ENCODE measurements at places on chromosomes 6 and 20.

DNA sequence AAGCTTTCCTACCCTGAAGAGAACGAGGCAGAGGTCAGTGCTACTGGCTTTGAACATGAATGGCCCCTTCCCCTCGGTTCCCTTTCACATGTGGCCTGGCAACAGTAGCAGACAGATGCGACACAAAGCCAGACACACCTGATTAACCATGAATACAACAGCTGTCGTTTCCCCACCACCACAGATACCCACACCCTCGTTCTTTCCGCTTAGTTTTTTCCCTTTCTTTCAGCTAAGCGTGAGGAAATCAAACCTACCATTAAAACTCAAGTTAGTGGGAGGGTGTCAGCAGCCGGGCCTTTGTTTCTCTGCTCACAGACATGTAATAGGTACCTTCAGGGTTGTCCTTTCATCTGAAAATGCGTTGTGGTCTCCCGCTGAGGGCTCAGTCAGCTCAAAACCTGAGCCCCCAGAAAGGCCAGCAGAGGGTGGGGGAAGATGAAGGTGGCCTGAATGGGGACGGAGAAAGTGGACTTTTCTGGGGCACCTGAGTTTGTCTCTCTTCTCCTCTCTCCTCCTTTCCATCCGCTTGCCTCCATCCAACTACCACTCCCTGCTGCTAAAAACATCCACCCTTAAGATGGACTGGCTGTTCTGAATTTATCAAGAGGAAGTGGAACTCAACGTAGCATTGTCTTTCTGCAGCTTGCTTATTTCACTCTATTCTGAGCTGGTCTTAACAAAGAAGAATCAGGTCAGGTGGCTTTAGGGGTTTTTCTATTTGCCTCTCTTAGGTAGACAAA, 516.6 kb upstream of the JARID2 start:
- DNase-seq = no peak

DNA sequence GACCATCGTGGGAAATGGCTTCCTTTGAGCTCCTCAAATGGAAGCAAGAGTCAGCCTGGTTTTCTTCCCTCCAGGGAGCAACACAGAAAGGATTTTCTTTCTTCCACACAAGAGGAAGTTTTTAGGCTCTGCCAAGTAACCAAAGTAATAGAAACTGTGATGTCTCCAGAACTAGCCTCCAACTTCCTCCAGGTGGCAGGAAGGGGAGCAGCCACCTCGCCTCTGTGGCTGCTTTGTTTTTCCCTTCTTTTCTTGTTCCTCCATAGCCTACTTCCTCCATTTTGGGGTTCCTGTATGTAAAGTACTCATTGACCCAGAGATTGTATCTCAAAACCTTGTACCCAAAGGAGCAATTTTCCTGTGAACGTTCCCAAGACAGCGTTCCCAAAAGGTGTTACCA, 32.7 kb upstream of the CCR6 start:
- DNase-seq = no peak

- DNase-seq = no peak
Measured at GRCh38 chr6:31972709-31973350, 892 bp upstream of the DXO start.

DNA sequence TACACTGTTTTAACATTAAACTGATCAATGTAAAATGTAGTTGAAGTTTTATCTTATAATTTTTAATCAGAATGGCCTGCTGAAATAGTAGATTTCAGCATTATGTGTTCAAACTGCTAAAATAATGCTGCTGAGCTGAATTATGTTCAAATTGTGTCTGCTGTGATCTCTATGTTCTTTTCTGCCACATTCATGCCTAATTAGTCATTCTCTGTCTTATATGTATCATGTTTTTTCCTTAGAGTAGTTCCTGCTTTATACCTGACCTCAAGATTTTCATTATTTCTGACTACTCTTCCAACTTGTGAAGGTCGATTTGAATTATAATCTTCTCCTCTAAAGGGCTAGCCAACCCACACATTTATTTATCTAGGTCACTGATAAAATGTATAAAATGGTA, 476.7 kb upstream of the EPHA7 start:
- no peak for DNase-seq

- no peak for DNase-seq
Measured at GRCh38 chr6:128275030-128275429, 245.4 kb downstream of the PTPRK start.

- no peak for DNase-seq
Measured at GRCh38 chr6:157757430-157758403, 65.3 kb upstream of the SNX9 start.

DNA sequence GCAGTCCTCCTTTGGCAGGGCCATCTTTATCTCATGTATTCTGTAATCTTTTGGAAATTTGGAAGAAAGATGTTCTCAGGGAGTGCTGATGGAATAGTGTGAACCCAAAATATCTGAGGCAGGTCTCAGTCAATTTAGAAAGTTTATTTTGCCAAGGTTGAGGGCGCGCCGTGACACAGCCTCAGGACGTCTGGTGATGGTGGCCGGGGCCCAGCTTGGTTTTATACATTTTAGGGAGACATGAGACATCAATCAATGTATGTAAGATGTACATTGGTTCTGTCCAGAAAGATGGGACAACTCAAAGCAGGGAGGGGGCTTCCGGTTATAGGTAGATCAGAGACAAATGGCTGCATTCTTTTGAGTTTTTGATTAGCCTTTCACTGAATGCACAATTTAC, 89.8 kb downstream of the ERMARD start:
- DNase-seq = no peak

GRCh38 chr6:113809826-113810225, 47.3 kb upstream of the MARCKS start:
- DNase-seq = no peak

DNA sequence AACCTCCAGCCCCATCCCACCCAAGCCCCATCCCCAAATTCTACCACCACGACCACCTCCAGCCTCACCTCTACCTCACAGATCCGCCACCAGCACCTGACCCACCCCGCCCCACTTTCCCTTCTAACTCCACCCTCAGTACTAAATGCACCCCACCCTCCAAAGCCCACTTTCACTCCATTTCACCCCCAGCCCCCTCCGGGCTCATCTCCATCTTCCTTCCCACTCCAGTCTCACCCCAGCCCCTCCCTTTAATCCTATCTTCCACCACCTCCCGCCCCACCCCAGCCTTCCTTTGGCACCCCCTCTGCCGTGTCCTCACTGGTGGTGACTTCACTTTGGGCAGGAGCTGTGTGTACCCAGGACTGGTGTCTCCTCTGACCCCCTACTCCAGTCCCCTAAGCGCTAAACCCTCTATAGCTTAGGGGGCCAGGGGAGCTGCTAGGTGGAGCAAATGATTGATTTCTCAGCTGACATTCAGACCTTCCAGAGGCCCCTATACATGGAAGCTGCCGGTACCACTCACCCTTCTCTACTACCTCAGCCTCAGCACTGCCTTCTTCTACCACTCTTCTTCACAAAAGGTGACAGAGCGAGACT, 2.8 kb upstream of the NSFL1C start:
- DNase-seq = no peak

DNA sequence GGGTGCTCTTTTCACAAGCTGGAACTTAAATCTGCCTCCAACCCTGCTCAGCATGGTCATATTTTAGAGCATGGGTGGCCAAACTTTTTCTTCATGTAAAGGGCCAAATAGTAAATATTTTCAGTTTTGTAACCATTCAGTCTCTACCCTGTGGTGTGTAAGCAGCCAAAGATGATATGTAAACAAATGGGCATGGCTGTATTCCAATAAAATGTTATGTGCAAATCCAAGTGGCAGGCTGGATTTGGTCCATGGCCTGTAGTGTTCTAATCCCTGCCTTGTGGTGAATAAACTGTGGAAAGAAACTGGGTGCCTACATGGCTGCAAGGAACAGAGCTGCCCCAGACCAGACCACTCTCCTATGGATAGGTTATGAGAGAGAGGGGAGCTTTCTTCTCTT, 32.7 kb downstream of the OGFRL1 start:
- DNase-seq = no peak

DNA sequence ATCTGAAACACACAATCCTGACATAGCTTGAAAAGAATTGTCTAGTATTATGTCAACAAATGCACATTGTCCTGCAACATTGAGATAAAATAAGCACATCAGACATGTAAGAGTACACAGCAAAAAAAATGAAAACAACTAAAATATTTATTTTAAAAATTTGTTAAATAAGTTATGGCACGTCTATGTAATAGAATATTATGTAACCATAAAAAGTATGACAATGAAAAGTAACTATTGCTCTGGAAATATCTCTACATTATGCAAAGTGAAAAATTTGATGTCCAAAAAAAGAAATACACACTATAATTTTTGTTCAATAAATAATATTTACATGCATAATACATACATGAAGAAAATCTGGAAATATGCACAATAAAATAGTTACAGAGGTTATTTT, 9.3 kb upstream of the ID4 start:
- no peak for DNase-seq

DNA sequence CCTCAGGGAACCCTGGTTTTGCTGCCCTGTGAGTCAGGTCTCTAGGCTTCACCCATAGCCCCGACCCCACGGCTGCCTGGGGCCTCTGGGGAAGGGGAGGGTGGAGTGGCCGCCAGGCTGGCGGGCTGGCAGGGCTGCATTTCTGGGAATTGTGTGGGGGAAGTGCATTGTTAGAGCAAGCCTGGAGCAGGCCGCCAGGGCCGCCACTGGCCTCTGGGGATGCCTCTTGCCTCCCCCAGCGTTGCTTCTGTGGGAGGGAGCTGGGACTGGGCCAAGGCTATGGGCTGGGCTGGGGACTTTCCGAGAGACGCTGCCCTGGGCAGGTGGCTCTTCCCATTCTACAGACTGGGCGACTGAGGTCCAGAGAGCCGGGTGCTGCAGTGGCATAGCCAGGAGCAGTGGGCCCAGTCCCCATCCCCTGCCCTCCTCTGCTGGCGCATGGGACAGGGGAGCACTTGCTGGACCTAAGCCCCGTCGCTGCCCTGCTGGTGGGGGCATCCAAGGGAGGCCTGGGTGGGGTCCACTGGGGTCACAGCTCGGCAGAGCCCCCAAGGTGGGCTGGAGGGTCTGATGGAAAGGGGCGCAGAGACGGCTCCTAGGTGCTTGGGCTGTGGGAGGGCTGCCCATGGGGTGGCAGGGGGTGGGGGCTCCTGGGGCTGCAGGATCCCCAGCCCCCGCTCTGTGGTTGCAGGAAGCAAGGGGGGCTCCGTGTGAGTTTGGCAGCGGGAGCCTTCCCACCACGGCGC, 6.6 kb upstream of the SOX18 start:
- DNase-seq = no peak

DNA sequence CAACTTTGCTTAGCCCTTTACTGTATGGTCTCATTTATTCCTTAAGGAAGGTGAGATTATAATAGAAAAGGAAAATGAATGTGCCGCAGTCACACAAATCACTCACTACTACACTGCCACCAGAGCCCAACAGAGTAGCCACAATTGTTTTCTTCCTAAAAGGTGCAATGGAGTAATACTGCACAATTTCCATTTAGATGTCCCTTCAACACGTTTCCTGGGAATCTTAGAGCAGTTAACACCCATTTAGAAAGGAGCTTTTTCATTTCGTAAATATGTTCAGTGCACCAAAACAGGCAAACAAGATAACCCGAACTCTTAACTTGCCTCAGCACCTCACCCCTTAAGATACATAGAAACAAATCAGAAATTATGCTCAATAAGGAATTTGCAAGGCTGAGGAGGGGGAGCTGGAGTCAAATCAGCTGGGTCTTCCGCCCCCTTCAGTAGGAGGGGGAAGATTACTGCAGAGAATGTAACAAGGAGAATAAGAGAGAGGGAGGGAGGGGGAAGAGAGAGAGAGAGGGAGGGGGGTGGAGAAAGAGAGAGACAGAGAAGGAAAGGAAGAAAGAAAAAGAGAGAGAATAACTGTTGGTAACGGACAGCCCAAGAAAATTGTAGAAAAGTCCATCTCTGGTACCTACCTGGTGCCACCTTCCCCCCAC, 155.5 kb downstream of the BCAS1 start:
- DNase-seq = no peak

DNA sequence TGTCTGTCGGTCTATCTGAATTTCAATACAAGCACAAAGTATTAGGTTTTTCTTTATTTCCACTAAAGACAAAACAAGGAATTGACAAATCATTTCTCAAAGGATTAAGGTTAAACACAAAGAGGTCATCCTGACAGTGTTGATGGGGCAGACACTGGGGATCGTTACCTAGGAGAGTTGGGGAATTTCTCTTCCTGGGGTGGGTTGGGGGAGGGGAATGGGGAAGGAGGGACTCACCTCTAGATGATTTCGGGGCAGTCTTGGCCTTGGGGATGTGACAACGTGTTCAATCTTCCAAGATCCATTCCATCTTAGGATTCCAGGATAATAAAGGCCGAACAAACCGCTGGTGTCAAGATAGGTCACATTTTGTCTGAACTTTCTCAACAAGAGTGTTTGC, 35.4 kb upstream of the FOXA2 start:
- no peak for DNase-seq

DNA sequence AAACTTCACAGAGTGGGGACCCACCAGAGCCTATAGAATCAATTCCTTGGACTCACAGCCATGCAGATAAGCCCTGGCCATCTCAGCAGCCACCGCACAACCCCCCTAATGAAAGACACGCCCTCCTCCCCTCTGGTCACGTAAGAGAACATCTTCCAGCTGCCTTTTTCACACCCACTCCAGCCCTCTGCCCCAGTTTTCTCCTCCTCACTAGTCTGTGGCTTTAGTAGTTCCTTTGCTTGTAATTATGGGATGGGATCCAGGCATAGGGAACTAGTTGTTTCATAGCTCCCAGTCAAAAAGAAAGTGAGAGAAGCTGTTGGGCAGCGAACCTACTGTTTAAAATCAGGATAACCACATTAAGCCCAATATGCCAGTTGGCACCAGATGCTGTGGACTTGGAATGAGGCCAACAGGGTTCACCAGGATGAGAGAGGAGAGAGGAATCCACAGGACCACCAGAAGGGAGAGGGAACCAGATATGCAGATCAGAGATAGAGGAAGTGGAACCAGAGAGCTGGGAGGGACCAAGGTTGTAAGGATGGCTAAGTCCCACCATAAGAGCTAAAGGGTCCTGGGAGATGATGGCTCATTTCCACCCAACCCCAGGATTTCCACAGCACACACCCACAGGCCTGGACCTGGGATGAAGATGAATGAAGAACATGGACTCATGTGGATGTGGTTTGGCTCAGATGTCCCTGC, 9.0 kb upstream of the BTN3A1 start:
- DNase-seq = no peak

- no peak for DNase-seq
Measured at GRCh38 chr6:127894051-127894450, 6.8 kb downstream of the THEMIS start.

- DNase-seq = no peak
Measured at GRCh38 chr6:131250936-131251335, 115.7 kb downstream of the AKAP7 start.

- peak; percentile 11 for DNase-seq
Measured at GRCh38 chr20:9616833-9617461, 102.6 kb downstream of the LAMP5 start.

Measured in stimulated activated CD8-positive, alpha-beta memory T cell treated with anti-CD3 and anti-CD28 coated beads, Interleukin-7, amount 100 ng/mL, for 24 hours (primary cell).